Calu3 (cell line): ENCODE measurements at places on chromosomes 16 and 17. TPM values are rescaled to one million over a fixed set of nuclear protein-coding genes. Genes with fewer than 3 reads are reported as not detected.

- DNase-seq = no peak
Observed at GRCh38 chr16:14505846-14506245, 124.2 kb downstream of the PARN start.

- peak; percentile 68 for DNase-seq
Observed at GRCh38 chr17:17354560-17355349, 51.6 kb downstream of the NT5M start.

DNA sequence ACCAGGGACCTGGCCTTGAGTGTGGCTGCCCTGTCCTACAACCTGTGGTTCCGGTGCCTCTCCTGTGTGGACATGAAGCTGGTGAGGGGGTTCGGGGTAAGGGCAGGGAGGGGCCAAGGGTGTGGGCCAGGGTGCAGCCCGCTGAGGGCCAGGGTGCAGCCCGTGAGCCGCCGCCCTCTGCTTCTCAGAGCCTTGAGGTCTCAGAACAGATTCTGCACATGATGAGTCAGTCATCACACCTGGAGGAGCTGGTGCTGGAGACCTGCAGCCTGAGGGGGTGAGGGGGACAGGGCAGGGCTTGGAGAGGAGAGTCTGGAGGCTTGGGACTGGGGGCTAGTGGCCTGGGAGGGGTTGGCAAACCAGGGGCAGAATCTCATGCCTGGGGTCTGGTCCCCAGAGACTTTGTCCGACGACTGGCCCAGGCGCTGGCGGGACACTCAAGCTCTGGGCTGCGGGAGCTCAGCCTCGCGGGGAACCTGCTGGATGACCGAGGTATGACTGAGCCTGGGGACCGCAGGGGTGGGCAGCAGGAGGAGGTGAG, 2.2 kb downstream of the CARMIL2 start:
- no peak for DNase-seq

- peak; percentile 43 for DNase-seq
Observed at GRCh38 chr17:8126491-8127066, 2.7 kb upstream of the HES7 start.

The NPIPA2 gene
- not detected in 2 replicates for total RNA-seq
